ENCODE measurements at places on chromosomes 3 and 15.

DNA sequence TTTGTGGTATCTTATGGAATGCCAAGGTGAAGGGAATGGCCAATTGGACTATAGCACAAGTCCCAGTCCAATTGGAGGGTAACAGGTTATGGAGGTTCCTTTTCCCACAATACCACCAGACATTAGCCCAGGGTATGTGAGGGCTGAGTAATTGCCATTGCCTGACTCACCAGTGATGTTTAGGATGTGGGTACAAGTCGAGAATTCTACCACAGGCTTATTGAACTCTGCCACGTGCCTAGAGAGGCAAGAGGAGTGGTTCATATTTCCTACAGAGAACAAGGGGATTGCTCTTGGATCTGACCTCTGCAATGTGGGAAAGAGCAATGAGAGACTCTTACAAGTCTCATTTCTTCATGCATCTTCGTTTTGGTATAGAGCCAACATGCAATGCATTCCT lies 85.0 kb upstream of the XCR1 start:
- no peak for DNase-seq

DNA sequence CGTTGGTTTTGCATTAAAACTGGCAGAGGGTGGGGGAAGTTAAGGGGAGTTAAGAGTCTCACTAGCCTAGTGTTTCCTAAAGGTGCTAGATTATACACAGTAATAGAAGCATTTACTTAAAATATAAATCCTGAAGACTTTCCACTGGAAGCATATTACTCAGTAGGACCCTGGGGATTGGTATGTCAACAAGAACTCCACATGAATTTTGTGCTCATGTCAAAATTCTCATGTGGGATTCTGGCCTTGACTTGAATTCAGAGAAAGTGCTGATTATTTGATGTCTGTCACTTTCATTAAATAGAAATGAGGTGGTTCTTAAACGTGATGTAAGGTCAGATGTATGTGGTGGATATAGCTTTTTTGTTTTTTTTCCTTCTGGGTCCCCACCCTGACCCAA lies 997.2 kb downstream of the TUSC7 start:
- DNase-seq: no peak

GRCh38 chr3:9951962-9952805 lies at the start of gene PRRT3:
TSS of gene PRRT3 (minus strand) at chr3:9952408. CDS start at chr3:9950115, 2,293 bp downstream.
- no peak for DNase-seq

DNA sequence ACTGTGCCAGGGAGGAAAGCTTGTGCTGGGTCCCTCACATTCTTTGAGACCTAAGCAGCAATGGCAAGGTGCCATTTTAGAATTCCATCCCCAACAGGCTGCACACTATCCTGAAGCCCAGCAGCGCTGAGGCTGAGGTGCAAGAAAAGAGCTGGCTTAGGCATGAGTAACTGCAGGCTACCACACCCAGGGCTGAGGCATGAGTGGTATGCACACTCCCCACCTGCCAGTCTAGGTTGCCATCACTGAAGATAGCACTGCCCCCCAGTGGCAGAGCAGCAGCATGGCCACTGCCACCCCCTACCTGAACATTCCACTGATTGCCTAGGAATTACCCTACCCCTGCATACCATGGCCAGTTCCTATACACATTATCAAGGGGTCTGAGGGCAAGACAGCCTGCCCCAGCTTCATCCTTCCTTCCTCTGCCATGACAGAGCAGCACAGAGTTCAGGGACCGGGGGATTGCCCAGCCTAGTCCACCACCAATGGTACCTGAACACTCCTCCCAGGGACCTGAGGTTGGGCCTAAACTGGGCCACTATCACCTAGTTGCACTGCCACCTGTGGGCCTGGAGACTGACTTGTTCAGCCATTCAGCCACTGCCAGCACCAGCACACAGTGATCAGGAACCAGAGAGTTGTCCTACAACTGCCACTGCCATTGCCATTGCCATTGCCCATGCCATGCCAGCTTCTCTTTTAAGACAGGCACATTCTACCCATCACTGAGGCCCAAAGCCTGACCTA lies 129.8 kb downstream of the SATB1 start:
- DNase-seq: no peak

DNA sequence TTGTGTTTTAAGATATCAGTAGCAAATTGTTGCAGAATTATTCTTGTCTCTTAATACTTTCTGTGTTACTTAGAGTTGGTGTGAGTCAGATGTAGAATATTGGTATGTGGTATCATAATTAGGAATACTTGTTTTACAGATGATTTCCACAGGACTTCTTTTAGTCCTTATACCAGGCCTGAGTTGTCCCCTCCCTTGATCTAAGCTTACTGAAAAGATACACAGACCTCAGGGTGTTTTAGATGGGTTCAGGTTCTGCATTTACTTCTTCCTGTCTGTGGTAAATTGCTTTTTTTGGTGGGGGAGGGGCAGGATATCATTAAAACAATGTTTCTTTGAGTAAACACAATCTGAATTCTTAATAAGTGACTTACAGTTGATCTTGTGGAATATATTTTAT lies 14.2 kb downstream of the DZIP3 start:
- DNase-seq: no peak

DNA sequence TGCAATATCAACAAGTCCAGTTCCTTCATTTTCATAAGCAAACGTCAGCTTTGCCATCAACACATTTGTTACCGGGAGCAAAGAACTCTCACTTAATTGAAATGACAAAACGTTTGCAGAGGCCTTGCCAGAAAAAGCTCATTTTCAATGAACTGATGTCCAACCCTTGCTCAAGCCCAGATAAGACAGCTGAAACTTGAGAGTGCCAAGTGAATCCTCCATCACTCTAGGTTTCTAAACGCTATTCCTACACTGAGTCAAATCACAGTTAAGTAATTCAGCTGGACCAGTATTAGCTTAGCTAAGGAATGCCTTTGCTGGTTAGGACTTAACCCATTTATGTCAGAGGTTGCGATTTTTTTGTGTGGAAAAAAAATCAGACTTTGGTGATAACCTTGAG lies 11.5 kb downstream of the CHSY1 start:
- DNase-seq: no peak
